CD4-positive, alpha-beta T cell treated with Interleukin-21 for 1 hour (primary cell): ENCODE measurements at places on chromosomes 13 and 19.

- DNase-seq = no peak
Measured at GRCh38 chr13:67772807-67773453, 542.8 kb upstream of the PCDH9 start.

- no peak for DNase-seq
Measured at GRCh38 chr19:29268103-29268502, 55.2 kb upstream of the UQCRFS1 start.

DNA sequence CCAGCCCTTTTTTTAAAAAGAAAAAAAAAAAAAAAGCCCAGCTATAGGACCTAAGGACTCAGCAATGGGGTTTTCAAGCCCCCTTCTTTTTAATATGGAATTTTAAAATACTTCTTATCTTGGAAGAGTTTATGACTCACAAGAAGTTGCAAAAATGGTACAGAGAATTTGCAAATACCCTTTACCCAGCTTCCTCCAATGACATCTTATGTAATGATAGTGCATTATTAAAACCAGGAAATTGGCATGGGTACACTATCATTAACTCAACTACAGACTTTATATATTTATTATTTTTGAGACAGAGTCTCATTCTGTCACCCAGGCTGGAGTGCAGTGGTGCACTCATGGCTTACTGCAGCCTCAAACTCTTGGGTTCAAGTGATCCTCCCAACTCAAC lies 16.1 kb downstream of the TMEM38A start:
- DNase-seq = no peak

GRCh38 chr19:35973487-35973886 lies 21.5 kb upstream of the SDHAF1 start:
- no peak for DNase-seq

DNA sequence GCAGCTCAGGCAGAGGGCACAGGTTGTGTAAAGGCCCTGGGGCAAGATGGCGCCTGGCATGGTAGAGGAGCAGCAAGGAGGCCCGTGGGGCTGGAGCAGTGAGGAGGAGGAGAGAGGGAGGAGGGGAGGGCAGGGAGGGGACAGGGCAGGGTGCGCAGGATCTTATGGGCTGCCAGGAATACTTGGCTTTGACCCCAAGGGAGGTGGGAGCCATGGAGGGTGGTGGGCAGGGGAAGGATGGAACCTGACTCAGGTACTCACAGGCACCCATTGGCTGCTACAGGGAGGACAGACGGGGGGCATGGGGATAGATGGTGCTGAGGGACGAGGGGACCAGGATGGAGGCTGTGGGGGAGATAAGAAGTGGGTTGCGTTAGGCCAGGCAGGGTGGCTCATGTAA lies 3.3 kb downstream of the TNFAIP8L1 start:
- DNase-seq = no peak

DNA sequence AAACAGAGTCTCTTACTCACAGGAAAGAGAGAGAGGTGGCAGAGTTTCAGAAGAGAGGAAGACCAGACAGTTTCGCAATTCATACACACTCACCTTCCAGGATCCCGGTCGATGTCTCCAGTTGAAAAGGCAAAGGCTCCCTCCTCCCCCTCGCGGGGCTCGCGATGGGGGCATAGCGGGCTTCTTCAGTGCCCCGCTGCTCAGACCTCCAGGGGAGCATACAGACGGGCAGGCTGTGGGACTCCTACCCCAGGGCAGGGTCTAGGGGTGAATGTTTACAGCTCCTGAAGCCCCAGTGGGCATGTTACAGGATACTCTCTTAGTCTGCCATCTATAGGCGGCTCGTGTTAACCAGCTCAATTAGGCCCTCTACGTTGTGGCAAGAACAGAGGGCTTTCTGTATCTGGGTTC lies 139.2 kb downstream of the SLITRK5 start:
- DNase-seq = no peak

DNA sequence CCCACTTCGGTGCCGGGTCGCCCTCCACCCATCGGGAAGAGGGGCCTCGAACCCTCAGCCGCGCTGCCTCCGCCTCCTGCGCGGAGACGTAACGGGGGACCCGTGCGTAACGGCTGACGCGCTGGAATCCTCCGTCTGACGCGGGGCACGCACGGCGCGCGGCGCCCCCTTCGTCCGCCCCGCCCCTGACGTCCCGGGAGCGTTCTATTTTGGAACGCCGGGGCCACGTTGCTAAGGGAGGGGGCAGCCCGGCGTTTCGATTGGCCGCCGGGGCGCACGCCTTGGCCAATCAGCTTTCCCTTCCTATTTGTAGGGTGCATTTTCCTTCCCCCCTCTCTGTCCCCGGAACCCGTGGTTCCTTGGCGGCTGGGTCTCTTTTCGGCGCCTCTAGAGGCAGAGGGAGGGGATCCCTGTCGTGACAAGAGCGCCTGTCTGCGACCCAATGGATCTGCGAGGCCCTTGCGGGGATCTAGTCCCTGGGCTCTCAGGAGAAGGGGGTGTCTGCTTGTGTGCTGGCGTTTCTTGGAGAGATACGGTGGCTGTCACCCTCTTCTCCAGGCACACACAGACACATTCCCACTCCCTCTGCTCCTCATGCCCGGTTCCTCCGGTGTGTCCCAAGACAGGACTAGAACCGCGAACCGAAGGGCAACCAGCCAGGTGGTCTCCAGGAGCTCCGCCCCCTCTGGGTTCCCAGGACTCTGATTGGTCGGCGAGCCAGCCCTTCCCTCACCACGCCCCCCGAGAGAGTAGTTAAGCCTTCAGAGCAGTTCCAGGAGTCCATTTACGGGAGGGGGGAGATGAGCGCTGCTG lies 1.5 kb downstream of the FOSB start:
- peak; percentile 87 for DNase-seq

DNA sequence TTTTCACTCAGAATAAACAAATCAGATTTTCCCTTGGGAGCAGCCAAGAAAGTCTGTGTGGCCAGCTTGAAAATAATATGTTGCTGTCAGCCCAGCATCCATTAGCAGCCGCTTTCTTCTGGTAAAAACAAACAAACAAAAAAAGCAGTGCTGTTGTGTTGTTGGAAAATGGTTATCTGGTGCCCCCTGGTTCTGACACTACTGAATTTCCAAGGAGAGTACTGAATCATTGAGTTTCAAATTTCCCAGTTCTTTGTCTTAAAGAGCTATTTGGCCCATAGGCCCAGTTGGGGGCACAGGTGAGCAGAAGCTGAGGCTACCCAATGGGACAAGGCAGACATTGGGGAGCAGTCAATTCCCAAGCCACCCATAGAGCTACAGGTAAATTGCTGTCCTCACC lies 995.9 kb downstream of the UQCRFS1 start:
- DNase-seq = no peak

- DNase-seq = no peak
Measured at GRCh38 chr19:2490659-2491058, 14.7 kb downstream of the GADD45B start.

DNA sequence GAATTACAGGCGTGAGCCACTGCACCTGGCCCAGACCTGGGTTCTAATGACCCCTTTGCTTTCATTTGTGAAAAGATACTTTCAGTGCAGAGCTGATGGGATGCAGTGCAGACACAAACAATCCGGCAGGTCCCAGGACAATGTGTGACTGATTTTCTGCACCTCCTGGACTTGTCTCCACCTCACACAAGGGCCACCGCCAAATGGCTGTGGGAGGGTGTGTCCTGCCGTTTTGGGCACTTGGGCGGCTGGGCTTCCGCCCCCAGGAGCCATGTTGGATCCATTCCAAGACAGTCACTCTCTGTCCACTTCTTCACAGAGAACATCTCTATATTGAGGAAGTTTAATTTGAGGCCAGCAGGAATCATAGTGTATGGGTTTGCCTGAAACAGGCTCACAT lies 112.3 kb upstream of the ZNF507 start:
- DNase-seq = no peak

GRCh38 chr13:112443191-112443994 lies 67.2 kb downstream of the SPACA7 start:
- no peak for DNase-seq

GRCh38 chr13:56515441-56515840 lies 625.3 kb upstream of the PRR20A start:
- no peak for DNase-seq

- no peak for DNase-seq
Measured at GRCh38 chr19:34573226-34573864, 91.8 kb downstream of the WTIP start.

DNA sequence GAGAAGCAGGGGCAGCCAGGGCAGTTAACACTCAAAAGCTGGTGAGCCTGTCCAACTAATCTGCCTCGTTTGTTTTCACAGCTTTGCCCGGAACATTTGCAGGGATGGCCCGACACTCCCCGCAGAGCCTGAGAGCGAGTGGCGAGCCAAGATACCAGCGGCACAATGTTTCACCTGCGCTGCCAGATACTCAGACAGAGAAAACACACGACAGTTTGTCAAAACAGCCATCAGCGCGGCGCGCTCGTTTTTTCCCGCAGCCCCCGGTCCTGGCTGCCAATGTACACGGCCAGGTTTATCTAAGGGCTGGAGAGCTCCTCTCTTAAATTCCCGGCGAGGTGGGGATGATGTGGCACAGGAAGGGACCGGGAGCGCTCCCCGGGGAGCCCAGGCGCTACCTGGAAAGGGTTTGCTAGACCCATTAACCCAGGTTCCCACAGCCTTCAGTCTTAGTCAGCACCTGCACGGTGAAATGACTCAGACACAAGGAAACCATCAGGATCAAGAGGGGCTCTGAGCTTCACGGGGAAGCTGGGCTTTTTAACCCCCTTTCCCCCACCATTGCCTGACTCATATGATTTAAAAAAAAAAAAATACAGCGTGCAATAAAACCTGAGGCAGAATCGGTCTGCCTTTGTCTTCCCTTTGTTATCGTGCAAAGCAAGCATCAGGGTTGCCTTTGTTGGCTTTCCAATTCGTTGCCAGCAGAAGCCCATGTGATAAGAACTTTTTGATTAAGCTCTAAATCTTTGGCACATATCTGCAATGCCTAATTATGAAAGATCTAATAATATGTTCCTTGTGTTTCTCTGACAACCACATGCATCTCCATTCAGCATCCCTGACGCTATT lies 186.2 kb downstream of the EFNB2 start:
- DNase-seq = no peak

DNA sequence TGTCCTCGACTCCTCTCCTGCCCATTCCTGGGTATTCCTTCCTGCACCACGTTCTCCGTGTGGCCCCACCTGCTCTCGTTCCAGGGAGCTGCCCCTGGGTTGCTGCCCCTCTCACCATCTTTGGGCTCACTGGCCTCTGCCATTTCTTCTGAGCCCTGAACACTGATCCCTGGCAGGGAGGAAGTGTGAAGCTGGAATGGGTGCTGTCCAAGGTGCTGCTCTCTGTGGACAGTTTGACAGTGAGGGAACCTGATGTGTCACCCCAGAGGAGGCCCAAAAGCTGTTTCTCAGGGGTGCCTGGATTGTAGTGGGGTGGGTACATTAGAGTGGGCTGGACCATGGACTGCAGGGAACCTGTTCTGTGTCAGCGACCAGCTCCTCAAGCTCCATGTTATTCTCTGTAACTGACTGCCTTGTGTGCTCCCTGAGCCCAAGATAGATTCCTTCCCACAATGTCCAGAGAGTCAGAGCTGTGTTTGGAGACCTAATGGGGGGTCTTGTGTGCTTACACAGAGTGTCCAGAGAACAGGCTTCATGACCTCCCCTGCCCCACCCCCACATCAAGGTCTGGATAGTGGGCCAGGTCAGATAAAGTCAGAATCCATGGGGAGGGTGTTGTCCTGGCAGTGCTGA lies 7.2 kb upstream of the CEACAM8 start:
- no peak for DNase-seq

DNA sequence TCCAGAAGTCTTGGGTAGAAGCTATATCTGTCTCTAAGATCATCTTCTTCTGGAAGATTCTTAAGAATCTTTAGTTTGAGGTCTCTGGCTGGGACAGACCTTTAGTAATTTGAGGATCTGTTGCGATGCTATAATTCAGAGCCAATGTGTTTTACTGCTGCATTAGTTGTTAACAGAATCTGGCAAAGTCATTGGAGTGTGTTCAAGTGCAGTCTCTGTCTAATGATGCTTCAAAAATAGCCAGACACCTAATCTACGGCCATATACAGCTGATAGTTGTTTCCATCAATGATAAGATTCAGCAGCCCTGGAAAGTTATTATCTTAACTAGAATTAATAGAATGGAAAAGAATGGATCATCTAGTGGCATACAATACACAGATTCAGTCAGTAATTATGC lies 72.6 kb downstream of the CDK8 start:
- no peak for DNase-seq

- no peak for DNase-seq
Measured at GRCh38 chr19:1361601-1362386, 21.9 kb upstream of the NDUFS7 start.

- DNase-seq = no peak
Measured at GRCh38 chr13:25064396-25064795, 31.5 kb upstream of the PABPC3 start.

GRCh38 chr13:45162821-45163220 lies 38.0 kb downstream of the KCTD4 start:
- no peak for DNase-seq

GRCh38 chr19:51034704-51035103 lies at the start of gene KLK12:
Gene KLK12 (minus strand): TSS chr19:51035002. CDS start chr19:51034621, 381 bp downstream.
- no peak for DNase-seq

- DNase-seq = no peak
Measured at GRCh38 chr13:38167164-38167822, 182.4 kb upstream of the UFM1 start.

DNA sequence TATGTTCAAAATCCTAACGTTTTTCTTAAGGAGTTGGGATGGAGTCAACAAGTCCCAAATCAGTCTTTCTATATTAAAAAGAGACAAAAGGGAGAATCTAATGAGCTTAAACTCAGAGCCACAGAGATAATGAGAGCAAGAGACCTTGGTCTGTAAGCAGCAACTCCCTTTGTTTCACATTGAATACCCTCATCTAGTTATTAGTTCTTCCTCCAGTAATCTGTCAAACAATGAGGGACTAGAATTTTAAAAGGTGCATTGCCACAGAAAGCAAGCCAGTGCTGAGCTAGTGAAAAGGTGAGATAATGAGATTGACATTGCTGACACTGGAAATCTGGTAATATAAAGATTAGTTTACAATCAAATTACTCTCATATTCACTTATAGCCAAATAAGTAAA lies 718.6 kb downstream of the DACH1 start:
- no peak for DNase-seq
